ENCODE measurements at places on chromosomes 11 and 22. TPM values are rescaled to one million over a fixed set of nuclear protein-coding genes. Genes with fewer than 3 reads are reported as not detected.

The LINC01488 gene
- total RNA-seq: not detected

The CARD18 gene
- total RNA-seq: not detected

The DYNC2H1 gene
- total RNA-seq: 8.3 TPM

The PRDM11 gene
- total RNA-seq: 6.0 TPM

The RAD9A gene
- total RNA-seq: 23.8 TPM

The SCGB1D2 gene
- total RNA-seq: not detected

The CYB5R3 gene
- 105 TPM for total RNA-seq

The NAT10 gene
- 60.2 TPM for total RNA-seq

The OR4A16 gene
- not detected for total RNA-seq

The PCSK7 gene
- total RNA-seq: 19.0 TPM

The CRYBB3 gene
- total RNA-seq: not detected

The APOBEC3B gene
- total RNA-seq: 30.9 TPM

The BDNF gene
- total RNA-seq: 9.3 TPM

The YIF1A gene
- 122 TPM for total RNA-seq

Data from A549 treated with DMSO at 1 μM for 4 hours (cell line).